Activated CD4-positive, alpha-beta memory T cell treated with anti-CD3 and anti-CD28 coated beads for 36 hours (primary cell): ENCODE measurements at places on chromosomes 16 and 17. TPM values are rescaled to one million over a fixed set of nuclear protein-coding genes. Genes with fewer than 3 reads are reported as not detected.

- no peak for DNase-seq
Observed at GRCh38 chr17:17650959-17651358, 30.3 kb upstream of the RAI1 start.

DNA sequence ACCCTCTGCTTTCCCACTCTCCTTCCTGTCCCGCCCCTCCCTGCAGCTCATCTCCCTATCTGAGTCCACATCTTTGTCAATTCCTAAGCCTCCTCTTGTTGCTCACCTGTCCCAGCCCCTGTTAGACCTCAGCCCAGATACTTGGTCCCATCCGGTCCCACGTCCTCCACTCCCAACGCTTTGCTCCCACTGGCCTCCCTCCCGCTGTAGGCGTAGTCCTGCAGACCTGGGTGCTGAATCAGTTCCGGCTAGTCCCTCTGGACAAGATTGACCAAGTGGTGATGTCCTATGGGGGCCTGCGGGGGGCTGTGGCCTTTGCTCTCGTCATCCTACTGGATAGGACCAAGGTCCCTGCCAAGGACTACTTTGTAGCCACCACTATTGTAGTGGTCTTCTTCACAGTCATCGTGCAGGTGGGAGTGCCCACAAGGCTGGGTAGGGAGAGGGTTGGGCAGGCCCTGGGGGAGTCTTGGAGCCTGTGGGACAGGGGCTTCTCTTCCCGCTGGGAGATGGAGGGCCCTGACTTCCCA, 8.0 kb downstream of the SLC9A5 start:
- DNase-seq = no peak

DNA sequence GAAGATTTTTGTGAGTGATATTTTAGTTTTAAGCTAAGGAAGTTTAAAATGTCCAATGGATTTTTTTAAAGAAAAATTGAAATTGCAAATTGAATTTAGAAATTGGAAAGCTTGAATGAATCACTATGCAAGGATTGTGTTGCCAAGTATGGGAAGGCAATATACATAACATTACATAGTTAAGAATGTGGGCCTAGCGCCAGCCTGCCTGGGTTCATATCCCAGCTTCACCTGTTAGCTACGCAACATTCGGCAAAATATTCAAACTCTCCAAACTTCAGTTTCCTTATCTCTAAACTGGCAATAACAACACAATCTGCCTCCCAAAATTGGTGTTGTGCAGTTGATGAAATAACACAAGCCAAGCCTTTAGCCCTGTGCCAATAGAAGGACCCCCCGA, 50.4 kb upstream of the DNAH9 start:
- no peak for DNase-seq

DNA sequence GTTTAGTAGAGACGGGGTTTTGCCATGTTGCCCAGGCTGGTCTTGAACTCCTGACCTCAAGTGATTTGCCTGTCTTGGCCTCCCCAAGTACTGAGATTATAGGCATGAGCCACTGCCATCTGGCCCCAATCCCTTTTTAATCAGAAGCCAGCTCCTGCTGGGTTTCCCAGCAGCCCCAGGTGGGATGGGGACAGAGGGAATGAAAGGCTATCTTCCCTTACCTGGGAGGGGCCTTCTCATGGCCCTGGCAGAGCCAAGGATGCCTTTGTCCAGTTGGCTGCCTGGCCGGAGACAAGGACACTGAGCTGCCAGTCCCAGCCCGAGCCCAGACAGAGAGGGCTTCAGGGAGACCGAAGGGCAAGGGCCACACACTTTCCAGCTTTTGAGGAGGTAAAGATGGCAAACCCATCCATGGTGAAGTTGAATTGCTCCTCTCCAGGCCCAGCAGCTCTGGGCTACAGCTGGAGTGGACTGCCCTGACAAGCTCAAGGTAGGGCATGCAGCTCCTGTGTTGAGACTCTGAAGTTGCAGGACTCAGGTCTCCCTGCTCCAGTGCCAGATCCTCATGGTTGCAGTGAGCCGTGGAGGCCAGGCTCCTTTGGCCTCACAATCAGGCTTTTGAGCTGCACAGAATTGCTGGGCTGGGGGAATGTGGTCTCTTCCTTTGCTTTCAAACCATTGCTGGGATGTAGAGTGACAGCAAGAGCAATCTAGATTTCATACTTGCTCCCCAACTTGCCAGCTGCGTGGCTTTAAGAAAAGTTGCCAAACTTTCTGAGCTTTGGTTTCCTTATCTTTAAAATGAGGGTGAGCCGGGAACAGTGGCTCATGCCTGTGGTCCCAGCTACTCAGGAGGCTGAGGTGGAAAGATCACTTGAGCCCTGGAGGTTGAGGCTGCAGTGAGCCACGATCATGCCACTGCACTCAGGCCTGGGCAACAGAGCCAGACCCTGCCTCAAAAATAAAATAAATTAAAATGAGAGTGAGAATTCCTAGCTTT, 44.5 kb upstream of the IL34 start:
- DNase-seq = no peak

- DNase-seq = peak; percentile 59
Observed at GRCh38 chr16:87955302-87956097, 4.3 kb downstream of the BANP start.

- DNase-seq = no peak
Observed at GRCh38 chr17:40104594-40105486, 4.5 kb upstream of the NR1D1 start.

DNA sequence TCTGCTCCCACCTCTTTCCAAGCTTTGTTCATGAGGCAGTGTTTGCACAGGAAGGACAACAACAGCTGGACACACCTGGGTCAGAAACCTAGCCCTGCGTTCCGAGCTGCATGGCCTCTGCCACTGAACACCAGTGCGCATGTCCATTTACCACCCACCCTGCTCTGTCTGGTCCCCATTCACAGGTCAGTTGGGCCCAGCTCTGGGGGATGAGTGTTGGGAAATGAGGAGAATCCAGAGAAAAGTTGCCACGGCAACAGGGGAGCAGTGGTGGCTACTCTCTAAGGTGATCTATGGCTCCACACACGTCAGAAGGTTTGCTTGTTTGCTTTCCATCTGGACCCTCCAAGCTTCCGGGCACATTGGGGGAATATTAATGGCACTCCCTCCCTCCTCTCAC, 70.4 kb upstream of the ASIC2 start:
- DNase-seq = no peak

GRCh38 chr16:56193951-56194726, 2.9 kb downstream of the GNAO1 start:
- DNase-seq = peak; percentile 86

GRCh38 chr16:23987443-23987842, 151.7 kb downstream of the PRKCB start:
- no peak for DNase-seq

GRCh38 chr16:10114409-10114808, 67.8 kb downstream of the GRIN2A start:
- DNase-seq = no peak

GRCh38 chr17:7479213-7480088, at the start of gene ZBTB4:
Gene ZBTB4, minus strand, starts transcription at chr17:7479631. Its CDS starts 12,830 bp downstream, at chr17:7466801.
- peak; percentile 68 for DNase-seq

GRCh38 chr16:55470533-55471371, 8.2 kb upstream of the MMP2 start:
- no peak for DNase-seq

DNA sequence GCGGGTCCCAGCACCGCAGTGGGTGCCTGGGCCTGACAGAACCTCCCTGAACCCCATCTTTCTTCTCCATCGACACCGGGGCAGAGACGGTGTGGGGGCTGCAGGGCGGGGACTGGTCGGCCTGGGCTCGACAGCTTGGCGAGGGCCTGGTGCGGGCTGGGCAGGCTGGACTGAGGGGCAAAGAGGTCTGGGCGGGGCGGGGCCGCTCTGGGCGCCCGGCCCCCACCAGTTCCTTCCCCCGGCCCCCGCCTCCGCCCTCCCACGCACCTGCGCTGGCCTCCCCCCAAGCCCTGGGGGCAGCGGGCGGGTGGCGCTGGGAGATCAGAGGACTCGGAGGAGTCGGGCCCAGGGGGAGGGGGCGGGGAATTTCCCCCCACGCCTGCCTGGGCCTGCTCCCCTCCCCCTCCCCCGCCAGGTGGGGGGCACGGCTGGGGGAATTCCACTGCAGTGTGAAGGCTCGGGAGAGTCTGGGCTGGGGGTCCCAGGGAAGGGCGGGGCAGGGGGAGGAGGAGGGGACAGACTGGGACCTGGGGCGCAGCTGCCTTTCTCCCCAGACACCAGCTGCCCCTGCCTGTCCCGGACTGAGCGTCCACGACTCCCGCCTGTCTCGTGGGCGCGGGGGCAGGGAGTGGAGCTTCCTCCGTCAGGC, 877 bp upstream of the KREMEN2 start:
- DNase-seq = no peak

- DNase-seq = no peak
Observed at GRCh38 chr17:48787828-48788227, 29.2 kb downstream of the TTLL6 start.

DNA sequence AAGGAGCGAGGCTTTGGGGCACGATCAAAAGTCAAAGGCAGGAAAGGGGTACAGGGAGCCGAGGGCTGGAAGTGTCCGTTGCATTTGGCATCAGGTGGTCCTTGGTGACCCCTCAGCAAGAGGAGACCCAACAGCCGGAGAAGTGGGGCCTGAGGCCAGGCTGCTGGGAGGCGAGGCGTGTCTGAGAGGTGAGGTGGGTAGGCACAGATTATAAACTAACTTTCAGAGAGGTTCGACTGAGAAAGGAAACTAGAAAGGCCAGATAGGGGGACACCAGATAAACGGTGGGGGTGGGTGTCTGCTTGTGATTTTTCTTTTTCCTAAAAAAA, 3.6 kb downstream of the PECAM1 start:
- no peak for DNase-seq

DNA sequence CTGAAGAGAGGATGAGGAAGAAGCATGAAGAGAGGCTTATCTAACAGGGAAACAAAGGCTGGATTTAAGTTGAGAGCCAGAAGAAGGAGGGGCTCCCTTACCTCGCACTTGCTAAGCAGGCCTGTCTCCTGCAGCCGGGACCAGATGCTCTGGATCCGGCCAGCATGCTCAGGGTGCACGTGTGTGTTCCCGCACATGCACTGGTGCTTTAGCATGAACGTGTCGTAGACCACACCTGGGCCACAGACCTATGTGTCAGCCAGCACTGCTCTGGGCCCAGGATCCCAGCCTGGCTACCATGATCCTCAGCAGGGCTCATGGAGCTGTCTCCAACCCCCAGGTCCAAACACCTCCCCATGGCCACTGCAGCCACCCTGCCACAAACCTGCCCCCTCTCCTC, 14.4 kb downstream of the G6PC3 start:
- DNase-seq = no peak

DNA sequence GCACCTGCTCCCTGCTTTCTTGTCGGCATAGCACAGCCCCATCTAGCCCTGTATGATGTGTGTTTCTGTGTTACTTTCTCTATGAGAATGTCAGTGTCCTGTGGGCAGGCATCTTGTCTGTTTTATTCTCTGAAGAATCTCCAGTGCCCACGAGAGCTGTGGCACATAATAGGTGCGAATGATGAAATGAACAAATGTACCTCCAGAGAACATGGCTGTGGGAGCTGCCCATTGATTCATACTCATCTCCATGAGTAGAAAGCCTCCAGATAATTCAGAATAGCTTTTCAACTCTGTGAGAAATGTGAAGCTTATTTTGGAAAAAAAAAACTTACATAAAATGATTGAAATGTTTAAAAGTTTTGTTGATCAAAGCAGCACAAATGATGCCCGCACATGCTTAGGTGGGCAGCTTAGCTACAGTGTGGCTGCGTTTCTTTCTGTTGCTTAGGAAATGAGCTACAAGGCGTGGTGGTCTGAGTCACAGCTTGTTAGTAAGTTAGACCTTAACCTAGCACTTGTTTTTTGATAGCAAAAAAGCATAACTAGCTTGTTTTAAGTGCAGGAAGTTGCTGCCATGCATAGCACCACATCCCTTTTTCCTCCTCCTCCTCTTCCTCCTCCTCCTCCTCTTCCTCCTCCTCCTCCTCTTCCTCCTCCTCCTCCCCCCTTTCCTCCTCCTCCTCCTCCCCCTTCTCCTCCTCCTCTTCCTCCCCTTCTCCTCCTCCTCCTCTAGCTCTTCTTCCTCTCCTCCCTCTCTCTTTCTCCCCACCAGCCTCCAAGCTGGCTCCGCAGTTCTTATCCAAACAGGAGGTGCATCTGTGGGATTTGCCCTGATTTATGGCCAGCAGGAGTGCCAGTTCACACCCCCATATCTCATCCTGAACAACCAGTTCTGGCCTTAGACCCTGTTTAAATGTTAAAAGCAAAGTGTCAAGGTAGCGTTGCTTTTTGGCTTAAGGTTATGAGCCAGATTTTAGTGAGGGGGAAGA, 221.5 kb downstream of the IRF8 start:
- no peak for DNase-seq

DNA sequence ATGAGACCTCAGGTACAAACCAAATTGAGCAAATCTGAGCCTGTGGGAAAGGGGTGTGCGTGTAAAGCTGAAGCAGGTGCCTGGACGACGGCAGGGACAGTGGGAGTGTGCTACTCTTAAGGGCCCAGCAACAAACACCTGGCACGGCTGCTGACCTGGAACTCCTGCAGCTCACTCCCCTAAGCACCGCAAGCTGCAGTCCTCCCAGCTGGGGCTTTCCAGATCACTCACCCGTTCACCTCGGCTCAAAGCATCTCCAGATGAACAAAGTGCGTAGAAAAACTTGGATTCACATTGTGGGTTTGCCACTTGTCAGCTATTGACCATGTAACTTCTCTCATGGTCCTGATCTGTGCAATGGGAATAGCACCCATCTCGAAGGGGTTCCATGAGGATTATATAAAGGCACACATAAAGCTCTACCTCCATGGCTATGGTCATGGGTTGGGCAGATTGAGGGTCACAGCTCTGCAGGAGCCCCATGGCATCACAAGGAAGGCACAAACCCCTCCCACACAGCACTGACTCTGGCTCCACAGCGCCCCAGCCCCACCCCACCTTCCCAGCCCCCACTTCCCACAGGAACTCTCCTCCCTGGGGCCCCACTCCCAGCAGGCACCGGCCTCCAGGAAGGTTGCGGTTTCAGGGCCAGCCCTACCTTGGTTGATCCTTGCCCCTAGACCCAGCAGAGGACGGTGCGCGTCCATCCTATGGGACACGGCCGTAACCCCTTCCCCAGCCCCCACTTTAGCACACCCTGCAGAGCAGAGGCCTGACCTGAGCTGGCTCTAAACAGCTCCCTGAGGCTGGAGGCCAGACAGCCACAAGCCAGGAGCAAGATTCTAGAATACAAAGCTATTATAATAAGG, 21.9 kb downstream of the ST3GAL2 start:
- DNase-seq = no peak

- peak; percentile 46 for DNase-seq
Observed at GRCh38 chr17:48241131-48241591, 133.6 kb downstream of the SNX11 start.

GRCh38 chr16:55836158-55836611, 3.3 kb upstream of the CES1 start:
- no peak for DNase-seq

The MYLK3 gene
- not detected for total RNA-seq

The KCNH6 gene
- total RNA-seq = not detected

The SNX20 gene
- total RNA-seq = 55.4 TPM

The CHST6 gene
- not detected for total RNA-seq

The WNT9B gene
- not detected for total RNA-seq

The KRTAP2-3 gene
- total RNA-seq = not detected

The DDX52 gene
- 26.2 TPM for total RNA-seq

The CDYL2 gene
- 29.4 TPM for total RNA-seq

The NPIPB13 gene
- total RNA-seq = 11.9 TPM
